ENCODE measurements at places on chromosomes 12 and 14.

DNA sequence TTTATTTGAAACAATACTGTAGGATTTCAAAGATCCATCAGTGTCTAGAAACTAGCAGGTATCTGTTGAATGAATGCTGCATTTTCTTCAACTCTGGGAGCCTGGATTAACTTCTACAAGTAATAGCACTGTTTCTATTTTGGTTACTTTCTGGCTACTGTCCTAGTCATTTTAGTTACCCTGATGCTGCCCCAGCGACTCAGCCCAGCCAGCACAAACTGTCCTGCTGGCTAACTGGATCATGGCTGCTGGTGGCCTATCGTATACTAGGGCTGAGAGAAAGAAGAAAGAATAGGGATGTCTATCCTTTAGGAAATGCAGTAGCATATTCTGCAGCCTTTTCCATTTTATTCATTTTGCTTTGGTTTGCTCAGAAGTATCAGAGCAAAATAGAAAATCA, 53.9 kb downstream of the NTN4 start:
- DNase-seq, result no peak

DNA sequence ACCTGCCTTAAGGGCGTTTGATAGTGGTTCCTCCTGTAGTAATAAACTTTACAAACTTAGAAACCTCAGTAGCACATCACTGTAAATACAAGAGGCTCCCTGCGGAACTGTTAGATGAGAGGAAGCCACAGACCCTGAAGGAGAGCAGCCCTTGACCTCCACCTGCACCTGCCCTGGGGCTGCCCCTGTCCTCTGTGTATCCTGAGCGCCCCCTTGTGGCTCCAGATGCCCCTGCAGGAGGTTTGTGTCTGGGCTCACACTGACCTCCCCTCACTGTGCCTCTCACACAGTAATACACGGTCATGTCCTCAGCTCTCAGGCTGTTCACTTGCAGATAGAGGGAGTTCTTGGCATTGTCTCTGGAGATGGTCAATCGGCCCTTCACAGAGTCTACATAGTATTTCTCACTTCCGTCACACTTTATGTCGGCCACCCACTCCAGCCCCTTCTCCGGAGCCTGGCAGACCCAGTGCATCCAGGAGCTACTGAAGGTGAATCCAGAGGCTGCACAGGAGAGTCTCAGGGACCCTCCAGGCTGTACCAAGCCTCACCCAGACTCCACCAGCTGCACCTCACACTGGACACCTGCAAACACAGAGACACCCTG, 1059.8 kb downstream of the TMEM121 start:
- DNase-seq, result no peak

- DNase-seq, result no peak
Measured at GRCh38 chr14:30108975-30109700, 181.5 kb upstream of the PRKD1 start.

DNA sequence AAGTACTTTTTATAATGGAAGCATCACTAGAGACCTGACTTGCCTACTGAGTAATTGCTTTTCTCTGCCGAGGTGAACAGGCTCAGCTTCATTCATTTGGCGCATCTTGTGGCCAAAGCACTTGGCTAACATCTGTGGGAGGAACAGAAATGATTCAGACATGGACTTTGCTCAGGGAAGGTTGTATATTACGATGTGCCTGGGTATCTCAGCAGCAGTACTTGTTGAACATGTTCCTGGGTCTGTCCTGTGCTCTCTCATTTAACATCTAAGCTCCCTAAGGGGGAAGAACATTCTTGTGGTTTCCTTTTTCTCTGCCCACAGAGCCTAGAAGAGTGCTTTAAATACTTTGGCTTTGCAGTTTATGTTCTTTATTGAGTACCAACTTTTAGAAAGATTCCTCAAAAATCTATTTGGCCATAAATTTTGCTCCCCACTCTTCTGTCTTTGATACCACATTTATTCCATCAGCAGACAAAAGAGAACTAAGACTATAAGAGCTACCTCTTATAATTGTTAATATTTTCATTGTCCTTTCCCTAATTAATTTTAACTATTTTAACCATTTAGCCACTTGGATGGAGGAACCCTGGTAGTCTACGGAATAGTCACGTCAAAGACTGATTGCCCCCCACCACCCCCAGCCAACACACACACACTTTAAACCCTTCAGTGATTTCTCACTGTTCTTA, 101.2 kb upstream of the EGLN3 start:
- no peak for DNase-seq

- no peak for DNase-seq
Measured at GRCh38 chr12:108447168-108447832, 67.8 kb upstream of the FICD start.

- DNase-seq, result no peak
Measured at GRCh38 chr12:33988913-33989312, 33.4 kb upstream of the ALG10 start.

GRCh38 chr12:45890276-45890675, 100.1 kb downstream of the SCAF11 start:
- DNase-seq, result no peak

DNA sequence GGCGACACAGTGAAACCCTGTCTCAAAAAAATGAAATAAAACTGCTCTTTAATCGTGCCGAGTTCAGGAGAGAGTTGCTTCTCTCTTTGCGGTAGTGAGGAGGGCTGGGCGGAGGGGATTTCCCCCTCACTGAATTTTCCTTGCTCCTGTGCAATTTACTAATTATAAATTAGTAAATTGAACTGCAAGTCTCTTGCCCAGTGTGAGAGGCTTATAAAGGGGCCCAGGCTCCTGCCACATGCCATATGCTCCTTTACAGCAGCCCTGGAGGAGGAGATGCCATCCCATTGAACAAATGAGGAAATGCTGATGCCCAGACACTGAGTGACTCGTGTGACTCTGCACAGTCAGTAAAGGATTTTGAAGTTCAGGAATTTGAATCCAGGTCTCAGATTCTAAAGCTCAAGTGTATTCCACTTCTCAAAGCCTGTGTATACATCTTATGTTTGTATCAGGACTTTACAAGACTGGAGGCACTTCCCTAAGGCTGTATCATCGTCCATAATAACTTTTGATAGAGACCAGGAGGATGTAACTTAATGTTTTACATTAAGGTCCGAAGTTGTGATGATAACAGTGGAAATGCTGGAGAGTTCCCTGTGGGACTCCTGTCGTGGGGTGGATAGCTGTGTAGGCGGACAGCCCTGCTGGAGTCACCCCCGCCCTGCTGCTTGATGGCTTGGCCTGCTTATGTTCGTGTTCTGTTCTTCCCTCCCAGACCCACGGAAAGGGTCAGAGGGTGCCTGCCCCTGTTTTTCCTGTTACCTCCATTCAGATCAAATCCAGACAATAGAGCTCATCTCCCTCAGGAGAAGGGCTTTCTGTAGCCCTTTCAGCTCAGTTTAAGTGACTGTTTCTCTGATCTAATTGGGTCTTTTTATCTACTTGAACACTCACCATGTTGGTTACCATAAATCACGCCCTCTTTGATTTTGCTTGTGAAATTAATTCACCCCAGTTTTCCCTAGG, 13.9 kb downstream of the PELI2 start:
- DNase-seq, result no peak

GRCh38 chr14:65566820-65567522, 154.4 kb downstream of the FUT8 start:
- no peak for DNase-seq

GRCh38 chr14:105701456-105702274, 175.3 kb downstream of the TMEM121 start:
- no peak for DNase-seq

DNA sequence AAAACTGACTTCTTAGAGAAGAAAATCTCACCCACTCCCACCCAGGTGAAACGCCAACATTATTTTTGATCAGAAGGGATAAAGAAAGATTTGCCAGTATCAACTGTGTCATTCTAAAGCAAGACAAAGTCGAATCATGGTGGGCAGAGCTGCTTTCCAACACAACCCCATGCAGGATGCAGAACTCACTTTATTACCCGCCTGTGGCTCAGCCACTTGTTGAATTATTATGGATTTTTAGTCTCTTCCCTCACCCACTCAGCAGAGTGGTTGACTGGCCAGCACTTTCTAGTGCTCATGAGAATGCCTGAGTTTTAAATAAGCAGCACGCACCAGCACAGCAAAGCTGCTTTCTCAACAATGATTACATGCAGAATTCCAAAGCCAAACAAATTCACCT, 32.1 kb downstream of the CRACR2A start:
- DNase-seq, result no peak

- no peak for DNase-seq
Measured at GRCh38 chr14:29216268-29217232, 450.0 kb downstream of the FOXG1 start.

GRCh38 chr12:7150841-7151240, 20.7 kb downstream of the CLSTN3 start:
- no peak for DNase-seq

DNA sequence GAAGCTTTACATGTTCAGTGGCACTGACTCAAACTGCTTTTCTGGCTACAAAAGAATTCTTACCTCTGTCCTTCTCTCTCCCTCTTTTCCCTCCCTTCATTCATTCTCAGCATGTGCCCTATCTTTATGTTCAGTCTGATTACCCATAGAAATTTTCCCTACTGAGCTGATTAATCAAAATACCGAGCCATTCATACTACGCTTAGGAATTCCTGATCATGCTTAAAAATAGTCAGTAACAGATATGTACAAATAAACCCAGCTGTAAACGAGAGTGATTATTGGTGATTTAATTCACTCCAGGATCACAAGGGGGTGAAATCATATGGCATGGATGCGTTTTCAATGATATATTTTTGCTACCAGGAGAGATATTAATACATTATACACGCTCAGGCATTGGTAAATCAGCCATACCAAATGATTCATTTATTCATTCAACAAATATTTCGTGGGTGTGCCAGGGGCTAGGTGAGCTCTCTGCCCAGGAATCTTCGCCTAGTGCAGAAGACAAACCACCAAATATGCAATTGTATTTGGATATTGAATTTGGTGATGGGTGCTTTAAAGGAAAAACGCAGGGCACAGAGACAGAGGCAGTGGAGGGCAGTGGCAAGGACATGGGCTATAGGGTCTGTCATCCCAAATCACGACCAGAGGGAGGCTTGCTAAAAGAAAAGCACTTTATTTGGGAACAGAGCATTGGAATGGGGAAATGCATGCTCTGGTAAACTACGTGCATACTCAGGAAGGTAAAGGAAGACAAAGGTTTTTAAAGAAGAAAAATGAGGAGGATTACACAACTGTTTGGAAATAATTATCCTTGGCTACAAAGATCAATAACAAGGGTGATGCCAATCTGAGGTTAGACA, 13.9 kb upstream of the VRK1 start:
- DNase-seq, result no peak

DNA sequence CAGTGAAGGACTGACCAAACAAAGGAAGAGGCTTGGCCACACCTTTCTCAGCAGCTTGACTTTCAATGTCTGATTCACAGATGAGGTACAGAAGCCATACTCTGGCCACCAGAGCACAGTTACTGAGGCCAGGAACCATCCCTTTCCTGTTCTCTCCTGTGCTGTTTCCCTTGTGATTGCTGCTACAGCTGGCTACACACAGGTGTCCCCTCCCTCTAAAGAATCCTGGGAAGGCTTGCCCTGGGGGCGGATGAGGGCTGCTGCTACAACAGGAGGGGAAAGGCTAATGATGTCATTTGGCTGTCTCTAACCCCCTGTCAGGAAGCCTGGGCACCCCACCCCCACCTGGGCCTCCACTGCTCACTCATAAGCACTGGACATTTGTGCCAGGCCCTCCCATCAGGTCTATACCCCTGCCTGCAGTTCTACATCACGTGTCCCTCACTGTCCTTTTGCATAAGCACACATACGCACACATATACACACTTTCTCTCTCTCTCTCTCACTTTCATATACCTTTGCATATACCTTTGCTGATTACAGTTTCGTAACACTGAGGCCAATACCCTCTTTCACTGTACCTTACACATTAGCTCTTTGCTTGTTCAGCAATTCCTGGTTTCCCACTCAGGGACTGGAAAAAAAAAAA, 41.4 kb downstream of the PRPF40B start:
- no peak for DNase-seq

DNA sequence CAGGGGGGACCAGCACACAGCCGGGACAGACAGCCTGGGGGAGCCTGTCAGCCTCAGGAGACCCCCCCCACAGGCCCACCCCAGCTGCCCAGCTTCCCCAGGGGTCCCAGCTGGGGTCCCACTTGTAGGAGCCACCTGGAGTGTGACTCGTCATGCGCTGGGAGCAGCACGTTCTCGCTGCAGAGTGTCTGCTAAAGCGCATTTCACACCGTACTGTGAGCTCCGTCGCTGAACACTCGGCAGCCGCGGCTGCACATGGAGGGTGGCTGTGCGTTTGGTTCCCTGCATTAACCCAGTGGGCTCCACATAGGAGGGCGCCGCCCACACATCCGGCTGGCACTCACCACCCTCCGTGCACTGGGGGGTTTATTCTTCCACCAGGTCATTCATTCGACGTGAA, 56.7 kb downstream of the FBRSL1 start:
- no peak for DNase-seq

GRCh38 chr12:15474766-15475165, 152.5 kb downstream of the PTPRO start:
- no peak for DNase-seq

GRCh38 chr12:133105620-133106019, 24.5 kb downstream of the ZNF891 start:
- no peak for DNase-seq

GRCh38 chr12:39426636-39427240, 16.2 kb downstream of the KIF21A start:
- no peak for DNase-seq

DNA sequence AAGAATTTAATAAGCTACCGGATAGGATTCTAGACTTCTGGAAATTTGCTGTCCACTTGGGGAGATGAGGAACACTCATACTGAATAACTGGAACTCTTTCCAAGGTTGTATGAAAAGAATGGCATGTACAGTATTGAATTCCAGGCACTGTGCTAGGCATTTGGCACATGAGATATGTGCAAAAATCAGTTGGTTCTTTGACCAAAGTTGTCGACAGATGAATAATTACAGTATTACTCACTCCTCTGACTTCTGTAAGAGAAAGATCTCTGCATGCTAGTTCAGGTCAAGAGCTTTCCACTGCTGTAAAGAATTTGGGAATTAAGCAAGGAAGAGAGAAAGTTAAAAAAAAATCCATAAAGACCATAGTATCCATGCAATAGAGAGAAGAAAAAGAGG, 764.7 kb downstream of the BCL11B start:
- no peak for DNase-seq

GRCh38 chr12:3748620-3749019, 4.3 kb downstream of the CRACR2A start:
- DNase-seq, result no peak

DNA sequence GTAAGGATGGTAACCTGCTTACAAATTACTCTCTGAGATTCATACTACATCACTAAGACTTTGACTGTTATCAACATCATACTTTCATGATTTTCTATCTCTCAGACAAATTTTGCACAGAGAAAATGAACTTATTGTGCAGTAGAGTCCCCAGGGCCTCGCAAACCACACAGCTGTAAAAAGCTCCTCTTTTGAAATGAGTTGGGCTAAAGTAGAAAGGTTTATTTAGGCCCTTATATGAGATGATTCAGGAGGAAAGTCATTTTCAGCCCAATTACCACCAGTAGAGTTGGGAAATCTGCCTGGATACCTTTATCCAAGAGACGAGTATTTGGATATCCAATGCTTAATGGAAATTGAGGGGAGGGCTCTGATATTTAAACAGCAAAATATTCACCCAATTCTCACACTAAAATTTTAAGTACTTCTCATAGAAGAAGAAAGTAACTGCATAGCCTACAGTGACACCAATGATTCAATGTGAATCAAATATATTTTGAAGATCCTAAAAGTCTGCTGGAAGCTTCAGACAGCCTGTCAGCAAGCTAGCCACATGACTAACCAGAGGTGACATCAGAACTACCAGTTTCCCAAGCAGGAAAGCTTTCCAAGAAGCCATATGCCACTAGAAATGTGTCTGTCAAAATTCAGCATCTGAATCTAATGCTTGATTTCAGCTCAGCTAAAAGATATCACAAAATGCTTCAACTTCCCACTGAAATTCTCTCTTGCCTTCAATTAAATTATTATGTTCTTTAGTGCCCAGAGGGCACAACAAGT, 190.1 kb upstream of the SYT1 start:
- DNase-seq, result no peak

Data from cortex of kidney (tissue), 1 donor.